OCI-LY7 (cell line): ENCODE measurements at places on chromosomes 5 and 9.

GRCh38 chr9:90176901-90177300 lies 465.7 kb downstream of the DIRAS2 start:
- DNase-seq, result no peak

- DNase-seq, result no peak
Measured at GRCh38 chr5:147874910-147875367, 3.6 kb upstream of the SCGB3A2 start.

GRCh38 chr5:68543212-68543611 lies 327.7 kb downstream of the PIK3R1 start:
- no peak for DNase-seq

GRCh38 chr5:155943516-155944407 lies 383.2 kb upstream of the SGCD start:
- DNase-seq, result peak; percentile 45

DNA sequence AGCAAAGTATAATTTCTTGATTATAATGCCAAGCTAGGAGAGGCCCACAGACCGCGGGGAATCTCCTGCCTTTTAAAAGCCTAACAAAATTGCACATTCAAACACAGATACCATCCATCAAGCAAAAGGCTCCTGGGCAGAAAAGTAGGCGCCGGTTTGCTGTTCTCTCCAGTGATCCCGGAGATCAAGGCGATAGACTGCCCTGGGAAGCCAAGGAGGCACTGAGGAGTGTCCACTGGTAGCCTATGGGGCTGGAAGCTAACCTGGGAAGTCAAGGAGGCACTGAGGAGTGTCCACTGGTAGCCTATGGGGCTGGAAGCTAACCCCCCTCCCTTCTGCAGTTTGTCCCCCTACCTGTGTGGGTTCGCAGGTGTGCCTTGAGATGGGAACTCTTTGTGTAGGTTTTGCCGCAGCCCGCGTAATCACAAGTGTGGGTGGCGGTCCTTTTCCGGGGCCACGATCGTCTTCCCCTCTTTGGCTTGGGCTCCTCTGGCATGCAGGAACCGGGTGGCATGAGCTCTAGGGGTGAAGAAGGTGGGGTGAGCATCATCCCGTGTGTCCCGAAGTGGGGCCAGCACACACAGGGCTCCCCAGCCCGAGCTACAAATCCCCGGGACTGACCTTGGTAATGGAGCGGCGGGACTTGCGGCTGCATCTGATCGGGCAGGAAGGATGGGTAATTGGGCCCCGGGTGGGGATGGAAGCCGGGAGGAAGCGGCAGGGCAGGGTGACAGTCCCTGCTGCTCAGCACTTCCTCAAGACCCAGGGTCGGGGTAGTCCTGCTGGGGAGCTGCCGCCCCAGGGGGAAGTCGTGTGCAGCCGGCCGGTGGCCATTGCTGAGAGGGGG lies 2.7 kb downstream of the KLF4 start:
- DNase-seq, result no peak

GRCh38 chr5:111043712-111044506 lies 27.6 kb upstream of the TSLP start:
- DNase-seq, result no peak

GRCh38 chr5:161432798-161433197 lies 113.7 kb downstream of the GABRB2 start:
- no peak for DNase-seq

GRCh38 chr5:163661360-163661759 lies 155.9 kb downstream of the MAT2B start:
- no peak for DNase-seq

GRCh38 chr5:110040178-110040577 lies 350.5 kb downstream of the MAN2A1 start:
- no peak for DNase-seq
